GM23248 (cell line): ENCODE measurements at places on chromosomes 2 and 18. TPM values are rescaled to one million over a fixed set of nuclear protein-coding genes. Genes with fewer than 3 reads are reported as not detected.
A peak's percentile ranks its signal among the peaks of the same experiment; 100 is the strongest.

GRCh38 chr2:98348066-98348561 lies 1.9 kb downstream of the CNGA3 start:
- peak; percentile 18 for DNase-seq

GRCh38 chr2:216220976-216221375 lies 111.8 kb downstream of the XRCC5 start:
- DNase-seq, result no peak

- DNase-seq, result no peak
Measured at GRCh38 chr2:70941701-70942100, 6.0 kb downstream of the ATP6V1B1 start.

DNA sequence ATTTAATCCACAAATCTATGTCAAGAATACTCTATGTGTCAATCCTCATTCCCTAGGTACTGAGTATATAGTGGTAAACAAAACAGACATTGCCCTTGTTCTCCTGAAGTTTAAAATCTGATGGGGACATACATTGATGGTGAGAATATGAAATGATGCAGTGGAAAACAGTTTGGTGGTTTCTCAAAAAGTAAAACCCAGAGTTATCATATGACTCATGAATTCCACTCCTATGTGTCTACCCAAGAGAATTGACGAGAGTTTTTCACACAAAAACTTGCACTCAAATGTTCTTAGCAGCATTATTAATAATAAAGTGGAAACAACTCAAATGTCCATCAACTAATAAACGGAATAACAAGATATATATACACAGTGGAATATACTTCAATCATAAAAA lies 586.7 kb downstream of the CCDC85A start:
- DNase-seq, result peak; percentile 64

DNA sequence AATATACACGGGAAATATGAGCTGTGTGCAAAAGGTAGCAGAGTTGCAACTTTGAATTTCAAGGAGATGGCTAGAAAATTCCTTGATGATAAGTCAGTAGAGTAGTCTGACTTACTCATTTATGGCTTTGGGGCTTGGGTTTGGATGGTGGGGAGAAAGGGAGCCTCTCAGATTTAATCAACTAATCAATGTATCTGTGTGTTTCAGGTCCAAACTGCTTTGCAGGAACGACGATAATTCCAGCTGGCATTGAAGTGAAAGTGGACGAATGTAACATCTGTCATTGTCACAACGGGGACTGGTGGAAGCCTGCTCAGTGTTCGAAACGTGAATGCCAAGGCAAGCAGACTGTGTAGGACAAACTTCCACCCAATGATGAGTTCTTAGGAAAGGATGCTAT lies 164.6 kb downstream of the VWC2L start:
- DNase-seq, result no peak

DNA sequence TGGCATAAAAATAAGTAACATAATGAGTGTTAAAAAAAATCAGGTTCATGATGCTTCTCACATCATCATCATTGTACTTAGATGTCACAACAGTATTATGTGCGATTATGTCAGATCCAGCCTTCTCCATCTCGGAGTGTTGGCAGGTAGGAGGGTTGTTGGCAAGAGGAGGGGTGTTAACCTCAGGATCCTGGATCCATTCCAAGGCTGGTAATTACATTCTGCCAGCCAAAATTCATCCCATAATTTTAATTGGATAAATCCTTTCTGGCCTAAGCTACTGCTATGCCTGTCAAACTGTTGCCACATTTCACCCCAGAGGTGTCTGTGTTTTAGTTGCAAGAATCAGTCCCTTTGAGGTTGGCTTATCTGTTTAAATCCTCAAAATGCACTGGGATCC lies 891 bp upstream of the FTCDNL1 start:
- DNase-seq, result no peak

GRCh38 chr2:96843538-96844268 lies at the start of gene ANKRD23:
Gene ANKRD23, minus strand, starts transcription at chr2:96844021. Its CDS starts 29 bp downstream, at chr2:96843992.
- DNase-seq, result no peak

- no peak for DNase-seq
Measured at GRCh38 chr18:66103550-66103949, 352.7 kb downstream of the CDH7 start.

DNA sequence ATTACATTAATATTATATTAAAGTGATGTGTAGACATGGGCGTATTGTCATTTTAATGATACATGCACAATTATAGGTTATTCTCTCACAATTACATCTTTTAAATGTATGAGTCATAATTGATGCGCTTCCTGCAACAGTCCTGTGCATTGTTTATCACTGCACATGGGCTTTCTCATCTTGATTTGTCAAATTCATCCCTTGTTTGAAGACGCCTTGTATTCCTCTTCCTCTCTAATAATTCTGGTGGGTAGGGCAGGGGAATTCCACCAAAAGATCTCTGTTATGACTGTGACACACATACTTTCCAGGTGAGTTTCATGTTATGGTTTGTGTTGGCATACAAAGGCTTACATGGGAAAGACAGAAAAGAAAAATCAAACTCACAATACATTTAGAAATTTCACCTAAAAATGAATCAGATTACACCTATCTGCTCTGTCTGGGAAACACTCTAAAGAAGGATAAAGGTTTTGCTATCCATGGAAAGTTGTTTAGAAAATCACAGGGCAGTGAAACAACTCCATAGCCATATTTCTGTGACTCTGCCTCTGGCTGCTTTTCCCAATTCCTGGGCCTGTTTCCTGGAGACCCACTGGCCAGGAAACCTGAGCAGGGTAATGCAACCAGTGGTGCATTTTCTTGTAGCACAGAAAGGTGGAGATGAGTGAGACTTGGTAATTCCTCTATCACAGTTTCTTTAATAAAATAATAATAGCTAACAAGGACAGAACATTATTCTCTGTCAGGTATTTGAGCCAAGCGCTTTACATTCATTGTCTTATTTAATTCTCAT lies 13.2 kb downstream of the SLC9A2 start:
- no peak for DNase-seq

DNA sequence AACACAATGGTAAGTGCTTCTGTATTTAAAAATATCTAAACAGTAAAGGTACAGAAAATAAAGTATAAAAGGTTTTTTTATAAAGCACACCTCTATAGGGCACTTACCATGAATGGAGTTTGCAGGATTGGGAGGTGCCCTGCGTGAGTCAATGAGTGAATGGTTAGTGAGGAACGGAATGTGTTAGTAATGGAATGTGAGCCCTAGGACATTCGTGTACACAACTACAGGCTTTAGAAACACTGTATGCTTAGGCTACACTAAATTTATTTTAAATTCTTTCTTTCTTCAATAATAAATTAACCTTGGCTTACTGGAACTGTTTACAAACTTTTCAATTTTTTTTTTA lies 337.9 kb upstream of the SLC39A10 start:
- DNase-seq, result peak; percentile 86

DNA sequence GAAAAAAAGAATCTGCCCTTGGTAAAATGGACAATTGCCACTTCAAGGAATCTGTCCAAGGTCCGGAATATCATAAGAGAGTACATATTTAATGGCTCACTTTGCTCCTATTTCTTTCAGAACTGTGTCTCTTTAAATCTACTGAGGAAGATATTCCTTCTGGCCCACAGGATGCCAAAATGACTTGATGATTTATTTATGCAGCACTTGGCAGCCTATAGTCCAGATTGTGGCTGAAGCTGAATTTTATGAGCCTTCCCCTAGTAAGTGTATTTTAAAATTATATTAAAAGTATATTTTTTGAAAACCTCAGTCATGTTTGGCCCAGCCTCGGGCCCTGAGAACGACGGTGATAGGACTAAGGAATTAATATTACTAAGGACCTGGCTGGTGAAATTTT lies 465.1 kb upstream of the HNRNPA3 start:
- DNase-seq, result no peak

DNA sequence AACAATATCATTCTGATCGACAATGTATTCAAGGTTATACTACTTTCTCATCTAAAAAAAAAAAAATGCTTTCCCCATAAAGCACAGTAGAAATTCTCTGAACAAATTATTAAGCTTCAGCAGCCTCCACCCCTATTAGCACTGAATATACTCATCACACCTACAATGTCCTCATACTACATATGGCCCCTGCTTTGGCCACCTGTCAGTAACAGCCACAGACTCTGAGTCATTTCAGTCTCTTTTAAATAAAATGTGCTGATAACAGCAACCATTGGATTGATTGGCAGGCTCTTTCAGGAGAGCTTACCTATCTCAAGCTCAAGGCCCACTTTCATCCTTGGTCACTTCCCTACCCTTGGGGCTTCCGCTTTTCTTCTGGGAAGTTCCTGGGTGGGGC lies 236.7 kb downstream of the TMX3 start:
- no peak for DNase-seq

DNA sequence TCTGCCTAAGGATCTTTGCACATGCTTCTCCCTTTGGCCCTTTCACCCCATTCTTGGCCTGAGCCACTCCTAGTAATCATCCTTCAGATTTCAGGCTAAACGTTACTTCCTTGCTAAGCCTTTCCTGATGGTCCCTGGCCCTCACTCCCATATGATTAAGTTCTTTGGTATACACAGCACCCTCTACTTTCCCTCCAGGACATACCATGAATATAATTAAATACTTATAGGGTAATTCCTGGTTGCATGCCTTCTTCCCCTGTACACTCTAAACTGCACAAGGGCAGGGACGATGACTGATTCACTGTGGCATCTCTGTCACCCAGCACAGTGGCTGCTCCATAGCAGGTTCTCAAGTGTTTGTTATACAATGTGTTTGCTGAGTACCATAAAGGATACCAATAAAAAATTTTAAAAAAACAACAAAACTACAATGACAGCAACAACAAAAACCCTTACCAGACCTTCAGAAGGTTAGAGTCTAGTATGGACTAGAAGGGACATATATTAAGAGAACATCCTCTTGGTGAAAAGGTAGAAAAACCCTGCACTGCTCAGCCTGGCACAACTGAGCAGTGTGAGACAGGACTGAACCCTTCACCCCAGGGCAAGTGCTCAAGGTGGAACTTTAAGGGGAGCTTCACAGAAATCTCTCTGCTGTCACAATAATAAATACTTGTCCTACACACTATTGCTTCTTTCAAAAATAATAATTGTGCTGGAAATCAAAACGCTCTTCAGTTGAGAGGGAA lies 76.2 kb downstream of the AAK1 start:
- DNase-seq, result peak; percentile 60

- DNase-seq, result no peak
Measured at GRCh38 chr2:194380011-194380410, 1277.0 kb upstream of the SLC39A10 start.

- DNase-seq, result no peak
Measured at GRCh38 chr2:3526871-3527270, 7.5 kb upstream of the ADI1 start.

DNA sequence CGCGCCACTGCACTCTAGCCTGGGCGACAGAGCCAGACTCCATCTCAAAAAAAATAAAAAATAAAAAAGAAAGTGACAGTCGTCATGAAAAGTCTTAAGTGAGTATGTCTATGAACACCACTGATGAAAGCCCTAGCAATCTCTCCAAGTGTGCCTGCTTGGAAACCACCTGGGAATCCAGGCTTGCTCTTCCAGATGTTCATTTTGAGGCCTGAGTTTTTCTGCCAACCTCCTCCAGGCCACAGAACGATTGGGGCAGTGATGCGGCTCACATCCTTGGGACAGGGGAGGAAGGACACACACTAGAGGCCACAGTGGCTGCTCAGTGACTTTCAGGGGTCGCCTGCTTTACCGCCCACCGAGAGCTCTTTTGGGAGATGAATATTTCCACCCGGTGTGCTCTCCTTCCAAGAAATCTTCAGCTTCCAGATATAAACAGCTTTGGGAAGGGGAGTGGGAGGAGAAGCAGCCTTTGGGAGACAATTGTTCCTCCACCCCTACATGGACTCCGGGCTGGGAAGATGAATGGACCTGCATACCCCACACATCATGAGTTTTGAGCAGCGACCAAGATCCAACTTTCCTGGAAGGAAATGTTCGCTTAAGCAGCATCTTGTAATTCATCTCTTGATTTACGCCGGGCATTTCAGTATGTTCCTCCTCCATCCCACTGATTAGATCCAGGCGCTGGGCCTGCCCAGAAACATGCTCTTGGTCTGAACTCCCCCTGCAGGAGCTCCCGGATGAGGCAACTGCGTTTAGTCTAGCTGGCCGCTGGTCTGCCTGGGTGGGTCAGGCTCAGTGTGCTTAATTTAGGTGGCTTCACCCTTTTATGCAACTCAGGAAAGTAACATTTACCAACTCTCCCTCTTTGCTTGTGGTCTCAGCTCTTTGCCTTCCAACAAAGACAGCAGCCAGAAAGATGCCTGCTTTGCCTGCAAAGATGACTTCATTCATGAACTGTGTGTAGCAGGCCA lies 6.2 kb upstream of the ARMC9 start:
- DNase-seq, result peak; percentile 94

DNA sequence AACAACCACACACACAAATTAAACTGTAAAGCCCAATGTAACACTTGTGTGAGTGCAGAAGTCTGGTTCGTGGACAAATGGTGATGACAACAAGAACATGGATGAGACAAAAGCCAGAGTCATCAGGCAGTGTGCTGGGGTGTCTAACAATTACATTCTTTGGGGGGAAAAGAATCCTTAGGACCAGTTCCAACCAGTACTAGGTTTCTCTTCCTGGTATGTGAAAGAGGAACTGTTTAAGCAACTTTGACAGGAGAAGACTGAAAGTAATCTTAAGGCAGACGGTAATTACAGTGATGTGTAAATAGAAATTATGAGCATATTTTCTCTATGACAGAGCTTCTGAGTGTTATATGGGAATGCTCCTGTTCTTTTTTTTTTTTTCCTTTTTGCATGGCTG lies 133.4 kb downstream of the AFF3 start:
- peak; percentile 61 for DNase-seq

The FAM228B gene
- total RNA-seq, result 5.8 and 22.4 TPM in 2 replicates

The C2orf92 gene
- total RNA-seq, result 1.2 and 3.4 TPM in 2 replicates

The CDH20 gene
- not detected in 2 replicates for total RNA-seq

The CYTIP gene
- not detected in 2 replicates for total RNA-seq

The PLA2R1 gene
- total RNA-seq, result 14.9 and 16.0 TPM in 2 replicates

The CNGA3 gene
- under 0.01 and 0.51 TPM in 2 replicates for total RNA-seq

The PMS1 gene
- total RNA-seq, result 18.2 and 18.7 TPM in 2 replicates

The MALL gene
- total RNA-seq, result 42.1 and 43.7 TPM in 2 replicates

The FAM110C gene
- not detected in 2 replicates for total RNA-seq
